ENCODE measurements at places on chromosomes 2 and 18. TPM values are rescaled to one million over a fixed set of nuclear protein-coding genes. Genes with fewer than 3 reads are reported as not detected.

Gene TRIB2
- total RNA-seq, result 4.9 TPM

Gene FEV
- total RNA-seq, result 1.8 TPM

Gene HRH4
- 0.29 TPM for total RNA-seq

- no peak for DNase-seq
Measured at GRCh38 chr2:196823750-196824522, 14.8 kb upstream of the C2orf66 start.

- DNase-seq, result no peak
Measured at GRCh38 chr18:51520676-51521180, 323.2 kb upstream of the MEX3C start.

DNA sequence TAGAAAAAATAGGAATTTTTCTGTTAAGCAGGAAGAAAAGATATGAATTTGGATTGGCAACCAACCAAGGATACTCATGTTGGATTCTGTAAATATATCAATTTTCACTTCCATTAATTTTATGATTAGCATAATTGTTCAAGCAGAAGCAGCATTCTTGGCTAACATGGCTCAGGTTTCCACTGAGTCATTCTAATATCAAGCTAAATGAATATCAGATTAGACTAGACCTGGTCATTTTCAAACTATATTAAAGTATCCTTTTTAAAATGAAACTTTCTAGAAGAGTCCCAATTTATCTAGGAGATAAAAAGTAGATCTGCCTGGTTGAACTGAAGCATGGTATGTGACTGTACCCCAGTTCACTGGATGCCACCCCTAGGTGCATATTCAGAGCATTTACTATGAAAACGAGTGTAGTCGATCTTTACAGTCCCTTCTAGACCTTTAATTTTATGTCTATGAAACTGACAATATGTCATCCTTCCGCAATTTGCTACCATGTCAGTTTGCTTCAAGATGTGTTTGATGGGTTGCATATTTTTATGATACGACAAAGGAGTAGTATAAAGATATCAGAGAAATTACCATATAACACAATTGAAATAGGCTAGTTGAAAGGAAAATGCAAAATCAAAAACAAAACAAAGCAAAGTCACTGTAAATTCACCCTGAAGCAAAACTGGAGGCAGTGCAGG is 704.9 kb downstream of the ERBB4 start:
- DNase-seq, result no peak

- DNase-seq, result no peak
Measured at GRCh38 chr2:71749671-71750101, 296.3 kb downstream of the DYSF start.

DNA sequence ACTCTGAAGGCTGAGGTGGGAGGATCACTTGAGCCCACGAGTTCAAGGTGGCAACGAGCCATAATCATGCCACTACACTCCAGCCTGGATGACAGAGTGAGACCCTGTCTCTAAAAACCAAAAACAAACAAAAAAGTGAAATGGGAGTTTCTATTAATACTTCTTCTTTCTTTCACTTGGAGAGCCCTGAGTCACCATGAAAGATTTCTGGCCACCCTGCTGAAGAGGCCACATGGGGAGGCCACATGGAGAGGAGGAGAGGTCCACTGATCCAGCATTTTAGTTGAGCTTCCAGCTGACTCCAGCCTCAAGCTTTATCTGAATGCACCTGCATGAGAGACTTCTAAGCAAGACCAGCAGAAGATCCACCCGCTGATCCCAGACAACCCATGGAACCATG is 74.2 kb upstream of the LAPTM4A start:
- no peak for DNase-seq

GRCh38 chr2:127901339-127902056 is 15.7 kb upstream of the AMMECR1L start:
- no peak for DNase-seq

DNA sequence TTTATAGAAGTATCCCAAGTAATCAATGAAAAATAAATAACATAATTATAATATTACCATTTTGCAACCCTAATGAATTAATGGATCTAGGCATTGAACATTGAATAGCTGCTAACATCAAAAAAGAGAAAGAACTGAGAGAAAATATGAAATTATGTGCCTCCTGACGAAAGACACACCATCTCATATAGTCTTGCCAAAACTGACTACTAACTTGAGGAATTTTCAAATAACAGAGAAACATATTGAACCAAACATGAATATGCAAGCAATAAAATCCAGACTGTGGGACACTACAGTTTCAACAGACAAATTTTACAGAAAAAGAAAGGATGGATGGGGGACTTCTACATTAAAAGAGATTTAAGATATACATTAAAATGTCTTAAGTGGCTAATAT is 165.7 kb downstream of the WDPCP start:
- no peak for DNase-seq

DNA sequence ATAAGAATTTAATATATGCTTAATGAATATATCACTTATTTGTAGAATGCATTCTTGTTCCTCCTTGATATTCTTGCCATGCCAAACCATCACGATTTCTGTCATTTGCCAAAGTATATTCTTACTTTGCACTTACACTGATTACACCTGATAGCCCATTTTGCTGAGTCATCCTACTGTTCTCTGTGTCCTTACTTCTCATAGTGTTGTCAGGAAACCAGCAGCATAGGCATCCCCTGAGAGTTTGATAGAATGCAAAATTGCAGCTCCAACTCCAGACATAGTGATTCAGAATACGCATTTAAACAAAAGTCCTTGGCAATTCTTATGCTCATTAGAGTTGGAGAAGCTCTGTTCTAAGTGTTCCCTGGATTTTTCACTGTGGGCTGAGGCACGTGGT is 687.1 kb downstream of the DPP10 start:
- no peak for DNase-seq

DNA sequence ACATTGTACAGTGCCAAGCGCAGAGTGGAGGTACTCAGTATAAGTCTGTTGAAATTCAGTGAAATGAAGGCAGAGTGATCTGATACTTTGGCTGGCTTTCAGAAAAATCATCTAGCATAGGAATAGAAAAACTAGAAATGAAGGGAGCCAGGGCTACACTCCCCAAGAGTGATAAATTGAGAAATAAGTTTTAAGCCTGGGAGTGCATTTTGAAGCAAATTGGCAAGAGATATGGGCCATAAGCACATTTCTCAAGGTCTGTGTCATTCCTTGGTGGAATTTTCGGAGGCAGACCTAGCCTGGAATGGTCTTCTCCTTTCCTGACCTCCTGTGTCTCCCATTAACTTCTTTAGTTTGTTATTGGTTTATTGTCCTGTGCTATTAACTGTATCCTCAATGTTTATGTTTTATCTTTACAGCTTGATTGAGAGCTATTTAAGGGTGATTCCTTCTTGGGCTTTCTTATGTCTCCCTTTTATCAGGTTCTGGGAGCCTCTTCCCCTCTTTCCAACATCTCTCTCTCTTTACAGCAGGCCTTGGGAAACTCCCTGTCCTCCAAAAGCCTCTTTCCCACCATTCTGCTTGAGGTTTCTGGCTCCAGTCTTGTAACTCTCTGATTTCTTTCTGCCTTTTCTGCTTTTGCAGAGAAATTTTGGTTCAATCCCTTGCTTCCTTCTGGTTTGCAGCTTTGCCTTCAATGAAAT is 649.5 kb downstream of the SLC4A3 start:
- DNase-seq, result no peak

DNA sequence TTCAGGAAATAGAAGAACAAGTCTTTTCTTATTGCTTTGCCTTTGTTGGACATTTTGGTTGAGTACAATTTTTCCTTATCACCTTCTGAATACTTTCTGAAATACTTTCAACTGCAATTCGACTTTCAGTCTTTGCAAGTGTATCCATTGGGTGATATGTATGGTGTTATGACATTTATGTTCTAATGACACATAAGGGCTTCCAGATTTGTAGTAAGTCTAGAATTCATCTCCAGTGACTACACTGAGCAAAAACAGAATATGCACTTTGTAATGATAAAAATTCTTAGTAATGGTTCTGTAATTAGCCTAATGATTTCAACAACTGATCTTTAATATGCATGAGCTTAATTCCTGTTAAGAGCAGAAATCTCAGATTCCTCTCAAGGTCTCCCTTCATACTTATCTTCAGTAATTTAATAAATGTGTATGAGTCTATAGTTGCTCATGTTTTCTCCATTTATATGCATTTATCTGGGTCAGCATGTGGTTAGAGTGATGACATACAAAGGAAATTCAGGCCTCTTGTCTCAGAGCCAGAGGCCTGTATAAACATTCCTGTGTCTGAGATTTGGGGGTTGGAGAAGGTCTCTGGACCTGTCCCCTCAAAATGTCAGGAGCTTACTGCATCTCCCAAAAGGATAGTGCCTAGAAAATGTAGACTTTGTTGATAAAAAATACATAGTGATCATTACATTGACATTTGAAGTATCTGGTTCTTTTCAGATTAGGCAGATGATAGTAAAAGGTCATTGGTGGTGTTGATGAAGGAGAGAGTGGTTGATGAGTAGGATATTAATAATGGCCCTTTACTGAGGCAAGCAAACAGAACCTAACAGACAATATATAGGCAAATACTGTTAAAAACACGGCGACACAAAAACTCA is 114.9 kb downstream of the QPCT start:
- DNase-seq, result no peak

DNA sequence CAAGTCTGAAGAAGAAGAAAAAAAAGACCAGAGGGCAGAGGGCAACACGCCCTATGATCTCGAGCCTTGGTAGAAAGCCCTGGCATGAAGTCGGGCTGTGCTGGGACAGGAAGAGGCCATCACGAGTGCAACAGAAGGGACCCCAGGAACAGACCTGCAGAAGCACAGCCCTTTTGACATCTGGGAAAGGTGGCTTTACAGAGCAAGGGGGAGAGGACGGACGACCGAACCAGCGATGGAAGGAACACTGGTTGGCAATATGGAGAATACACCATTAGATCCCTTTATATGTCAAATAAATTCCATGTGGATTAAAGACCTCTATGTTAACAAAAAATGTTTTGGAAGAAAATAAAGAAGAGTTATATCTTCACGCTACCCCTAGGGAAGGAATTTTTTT is 10.7 kb downstream of the KIF1A start:
- DNase-seq, result no peak

GRCh38 chr2:106358081-106358480 is 110.1 kb downstream of the RGPD3 start:
- no peak for DNase-seq

- DNase-seq, result no peak
Measured at GRCh38 chr2:138502255-138503086, 901 bp downstream of the SPOPL start.

GRCh38 chr2:122194546-122194945 is 439.1 kb downstream of the TSN start:
- no peak for DNase-seq
